ENCODE measurements at places on chromosomes 13 and 19.

GRCh38 chr19:49851456-49852259 is 699 bp downstream of the PTOV1 start:
- DNase-seq, result no peak
- H3K27me3 ChIP-seq, result no peaks in the 10 kb centered on the region
- H3K27ac ChIP-seq, result no peak overlapping the region
- H3K4me1 ChIP-seq, result peaks cover 54% of the 10 kb centered on the region
- peaks cover 8% of the 10 kb centered on the region for H3K36me3 ChIP-seq

DNA sequence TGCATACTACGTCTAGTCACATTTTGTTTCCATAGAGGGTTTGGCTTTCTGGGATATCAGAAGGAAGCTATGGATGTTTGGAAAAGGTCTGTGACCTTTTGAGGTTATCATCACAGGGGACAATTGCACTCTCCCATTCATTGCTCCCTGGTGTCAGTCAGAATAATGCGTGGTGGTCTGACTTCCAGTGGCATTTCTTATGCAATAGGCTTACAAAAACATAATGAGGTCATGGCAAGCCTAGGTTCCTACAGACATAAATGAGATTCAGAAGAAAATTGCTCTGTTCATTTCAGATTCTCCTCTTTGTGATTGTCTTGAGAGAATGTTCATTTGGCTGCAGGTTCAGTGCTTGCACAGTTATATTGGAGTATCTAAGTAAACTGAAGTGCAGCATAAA is 54.6 kb downstream of the ARHGAP35 start:
- no peak for DNase-seq
- peaks cover 6% of the 10 kb centered on the region for H3K4me1 ChIP-seq
- H3K36me3 ChIP-seq, result peaks cover 20% of the 10 kb centered on the region
- H3K27me3 ChIP-seq, result no peaks in the 10 kb centered on the region

GRCh38 chr19:485077-485476 is 11.2 kb upstream of the MADCAM1 start:
- no peak for DNase-seq
- H3K36me3 ChIP-seq, result no peaks in the 10 kb centered on the region
- H3K27me3 ChIP-seq, result peaks cover 11% of the 10 kb centered on the region
- H3K4me3 ChIP-seq, result no peak overlapping the region

DNA sequence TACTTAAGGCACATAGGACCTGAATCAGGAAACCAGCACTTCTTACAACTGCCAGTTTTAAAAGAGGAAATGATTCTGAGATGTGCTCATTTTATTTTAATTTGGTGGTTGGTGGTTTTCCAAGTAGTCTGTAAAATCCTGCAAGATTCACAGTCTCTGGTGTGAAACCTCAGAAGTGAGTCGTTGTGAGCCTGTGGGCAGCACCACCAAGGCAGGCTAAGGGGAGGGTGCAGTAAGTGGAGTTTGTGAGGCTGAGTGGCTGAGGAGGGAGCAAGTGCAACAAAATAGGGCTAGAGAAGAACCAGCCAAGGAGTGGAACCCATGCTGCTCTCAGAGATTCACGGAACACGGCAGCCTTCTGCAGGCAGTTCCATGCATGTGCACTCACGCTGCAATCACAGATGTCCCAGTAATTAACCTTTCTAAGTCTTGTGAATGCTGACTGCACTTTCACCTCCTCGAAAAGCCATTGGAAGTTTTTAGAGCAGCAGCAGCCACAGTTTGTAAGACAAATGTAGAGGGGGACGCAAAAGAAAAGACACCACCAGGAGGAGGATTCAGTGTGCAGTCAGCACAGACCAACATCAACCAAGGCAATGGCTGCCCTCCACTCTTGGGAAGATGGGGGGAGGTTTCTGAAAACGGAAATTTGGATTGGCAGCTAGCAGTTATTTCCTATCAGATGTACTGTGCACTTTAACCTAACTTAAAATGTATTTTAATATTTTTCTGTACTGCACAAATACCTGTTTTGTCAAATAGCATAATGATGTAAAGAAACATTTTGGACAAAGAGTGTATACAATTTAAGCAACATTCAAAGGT is 44.9 kb downstream of the ESD start:
- peaks cover 4% of the 10 kb centered on the region for H3K36me3 ChIP-seq
- DNase-seq, result peak; percentile 27
- no peak overlapping the region for H3K4me3 ChIP-seq
- H3K4me1 ChIP-seq, result peaks cover 6% of the 10 kb centered on the region

GRCh38 chr13:48258002-48258401 is 25.0 kb downstream of the ITM2B start:
- peaks cover 5% of the 10 kb centered on the region for H3K4me1 ChIP-seq
- H3K27ac ChIP-seq, result no peak overlapping the region
- H3K36me3 ChIP-seq, result peaks cover 94% of the 10 kb centered on the region
- DNase-seq, result no peak

DNA sequence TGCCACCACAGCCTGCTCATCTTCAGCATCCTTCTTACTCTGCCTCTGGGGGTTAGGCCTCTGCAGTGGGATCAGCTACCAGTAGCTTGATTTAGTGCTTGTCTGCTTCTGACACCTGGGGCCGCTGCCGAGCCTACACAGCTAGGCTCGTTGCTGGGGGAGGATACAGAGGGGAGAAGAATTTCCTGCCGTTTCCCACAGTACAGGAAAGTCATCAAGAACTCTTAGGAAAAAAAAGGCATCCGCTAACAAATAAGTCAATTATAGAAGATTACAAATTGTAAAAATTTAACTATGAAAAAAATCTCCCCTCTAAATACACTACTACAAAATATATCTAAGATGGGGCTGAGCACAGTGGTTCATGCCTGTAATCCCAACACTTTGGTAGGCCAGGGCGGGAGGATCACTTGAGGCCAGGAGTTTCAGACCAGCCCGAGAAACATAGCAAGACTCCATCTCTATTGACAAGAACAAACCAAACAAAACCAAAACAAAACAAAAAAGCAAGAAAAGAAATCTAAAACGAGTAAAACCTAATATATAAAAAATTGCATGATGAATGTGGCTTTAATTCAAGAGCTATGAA is 26.7 kb downstream of the LATS2 start:
- no peaks in the 10 kb centered on the region for H3K27me3 ChIP-seq
- H3K4me1 ChIP-seq, result peaks cover 3% of the 10 kb centered on the region
- no peak overlapping the region for H3K4me3 ChIP-seq
- no peak overlapping the region for H3K27ac ChIP-seq
- H3K36me3 ChIP-seq, result no peaks in the 10 kb centered on the region

- no peaks in the 10 kb centered on the region for H3K36me3 ChIP-seq
- H3K4me3 ChIP-seq, result no peak overlapping the region
- peaks cover 3% of the 10 kb centered on the region for H3K4me1 ChIP-seq
These were observed 59.3 kb upstream of the URI1 start for GRCh38 chr19:29882719-29883105.

- H3K27ac ChIP-seq, result no peak overlapping the region
- no peaks in the 10 kb centered on the region for H3K27me3 ChIP-seq
- no peak for DNase-seq
- H3K4me1 ChIP-seq, result no peaks in the 10 kb centered on the region
- no peak overlapping the region for H3K4me3 ChIP-seq
These were observed 598.6 kb upstream of the PCDH20 start for GRCh38 chr13:62014299-62014698.

DNA sequence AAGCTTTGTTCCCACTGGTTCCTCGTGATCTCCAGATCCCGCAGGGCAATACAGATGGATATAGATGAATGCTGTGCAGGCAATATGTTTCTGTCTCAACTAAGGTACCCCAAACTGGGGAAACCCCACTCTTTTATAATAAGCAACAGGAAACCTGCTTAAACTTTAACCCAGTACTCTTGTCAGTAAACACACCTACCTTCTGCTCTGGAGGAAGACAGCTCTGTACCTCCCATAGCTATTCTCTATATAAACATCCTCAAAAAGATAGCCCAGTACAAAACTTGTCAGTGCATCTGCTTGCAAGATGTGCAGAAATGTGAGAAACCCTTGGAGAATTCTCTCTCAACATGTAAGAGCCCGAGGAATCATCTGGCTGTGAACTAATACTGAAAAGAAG is 583.6 kb downstream of the OLFM4 start:
- no peak overlapping the region for H3K4me3 ChIP-seq
- no peaks in the 10 kb centered on the region for H3K36me3 ChIP-seq
- DNase-seq, result no peak
- no peaks in the 10 kb centered on the region for H3K4me1 ChIP-seq
- H3K27ac ChIP-seq, result no peak overlapping the region

DNA sequence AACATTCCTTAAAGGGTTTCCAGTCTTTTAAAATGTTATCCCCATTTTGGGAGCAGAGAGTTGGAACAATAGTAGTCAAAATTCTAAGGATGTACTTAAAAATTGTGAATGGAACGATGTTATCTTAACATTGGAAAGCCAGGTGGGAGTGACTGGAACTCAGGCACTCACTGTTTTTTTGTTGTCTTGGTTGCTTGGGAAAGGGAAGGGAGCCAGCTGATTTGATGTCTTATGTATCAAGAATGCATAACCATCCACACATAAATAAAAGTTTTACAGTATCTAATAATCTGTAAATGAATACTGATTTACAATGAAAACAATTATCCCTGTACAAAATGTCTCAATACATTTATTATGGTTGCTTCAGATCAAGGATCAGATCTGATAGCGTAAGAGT is 88.7 kb downstream of the SLC10A2 start:
- no peaks in the 10 kb centered on the region for H3K4me1 ChIP-seq
- no peak for DNase-seq
- H3K27me3 ChIP-seq, result no peaks in the 10 kb centered on the region
- no peak overlapping the region for H3K27ac ChIP-seq

- no peaks in the 10 kb centered on the region for H3K27me3 ChIP-seq
- no peaks in the 10 kb centered on the region for H3K36me3 ChIP-seq
- no peak for DNase-seq
- H3K4me3 ChIP-seq, result no peak overlapping the region
These were observed 572.5 kb downstream of the OLFM4 start for GRCh38 chr13:53601113-53601512.

DNA sequence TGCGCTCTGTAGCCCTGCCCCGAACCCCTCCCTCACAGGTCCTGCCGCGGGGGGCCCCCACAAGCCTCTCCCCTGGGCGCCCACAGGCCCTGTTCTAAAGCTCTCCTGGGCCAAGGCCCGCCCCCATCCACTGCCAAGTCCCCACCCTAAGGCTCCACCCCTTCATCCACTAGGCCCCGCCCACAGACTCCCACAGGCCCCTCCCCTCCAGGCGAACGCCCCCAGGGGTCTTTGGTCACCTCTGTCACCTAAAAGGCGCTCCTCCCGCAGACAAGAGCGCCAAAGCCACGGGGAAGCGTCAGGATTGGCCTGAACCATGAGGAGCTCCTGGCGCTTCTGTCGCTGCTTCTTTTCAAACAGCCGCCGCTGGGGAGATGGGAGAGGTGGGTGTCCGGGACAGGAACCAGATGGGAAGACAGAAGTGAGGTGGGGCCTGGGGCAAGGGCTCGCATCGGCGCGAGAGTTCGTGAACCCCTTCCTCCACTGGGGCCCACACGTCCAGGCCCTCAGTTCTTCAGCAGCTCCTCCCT is 2.3 kb downstream of the TULP2 start:
- DNase-seq, result peak; percentile 68
- H3K36me3 ChIP-seq, result no peaks in the 10 kb centered on the region
- H3K27me3 ChIP-seq, result peaks cover 21% of the 10 kb centered on the region
- peak overlapping the region; percentile 39 for H3K4me3 ChIP-seq
- peaks cover 35% of the 10 kb centered on the region for H3K4me1 ChIP-seq

- H3K36me3 ChIP-seq, result peaks cover 18% of the 10 kb centered on the region
- no peaks in the 10 kb centered on the region for H3K27me3 ChIP-seq
- no peak overlapping the region for H3K27ac ChIP-seq
- no peak overlapping the region for H3K4me3 ChIP-seq
- no peak for DNase-seq
These were observed 6.1 kb upstream of the GSK3A start for GRCh38 chr19:42248270-42249148.

GRCh38 chr19:31570718-31571117 is 221.5 kb upstream of the TSHZ3 start:
- no peak for DNase-seq
- no peak overlapping the region for H3K27ac ChIP-seq
- no peaks in the 10 kb centered on the region for H3K27me3 ChIP-seq
- no peaks in the 10 kb centered on the region for H3K36me3 ChIP-seq

GRCh38 chr13:85411591-85411990 is 387.6 kb downstream of the SLITRK6 start:
- H3K27me3 ChIP-seq, result no peaks in the 10 kb centered on the region
- no peaks in the 10 kb centered on the region for H3K36me3 ChIP-seq
- DNase-seq, result no peak
- no peak overlapping the region for H3K4me3 ChIP-seq
- no peaks in the 10 kb centered on the region for H3K4me1 ChIP-seq

DNA sequence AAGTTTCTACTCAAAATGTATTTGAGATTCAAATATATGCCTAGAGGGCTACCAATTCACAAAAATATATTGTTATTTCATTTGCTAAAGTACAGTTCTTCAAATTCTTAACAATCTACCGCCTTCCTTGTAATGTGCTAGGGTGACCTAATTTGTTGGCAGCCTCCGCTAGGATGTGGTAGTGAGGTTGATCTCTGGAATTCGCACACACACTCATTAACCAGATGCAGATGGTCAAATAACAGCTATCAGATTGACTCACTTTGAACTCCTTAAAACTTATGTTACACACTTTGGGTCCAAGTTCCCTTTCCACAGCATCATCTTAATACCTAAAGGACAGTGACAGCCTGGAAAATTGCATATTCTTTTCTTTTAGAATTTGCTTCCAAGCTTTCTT is 367.3 kb downstream of the DCT start:
- DNase-seq, result no peak
- H3K36me3 ChIP-seq, result no peaks in the 10 kb centered on the region
- no peaks in the 10 kb centered on the region for H3K4me1 ChIP-seq
- no peak overlapping the region for H3K27ac ChIP-seq
- H3K4me3 ChIP-seq, result no peak overlapping the region

GRCh38 chr19:55597501-55597921 is 1.8 kb downstream of the FIZ1 start:
- no peaks in the 10 kb centered on the region for H3K27me3 ChIP-seq
- no peak overlapping the region for H3K4me3 ChIP-seq

- H3K36me3 ChIP-seq, result peaks cover 88% of the 10 kb centered on the region
- H3K27me3 ChIP-seq, result no peaks in the 10 kb centered on the region
- DNase-seq, result no peak
These were observed 27.5 kb downstream of the VRK3 start for GRCh38 chr19:49997709-49998108.

- H3K27ac ChIP-seq, result no peak overlapping the region
- peaks cover 14% of the 10 kb centered on the region for H3K4me1 ChIP-seq
- H3K4me3 ChIP-seq, result no peak overlapping the region
- H3K36me3 ChIP-seq, result peaks cover 11% of the 10 kb centered on the region
- H3K27me3 ChIP-seq, result no peaks in the 10 kb centered on the region
These were observed 15.3 kb downstream of the DYRK1B start for GRCh38 chr19:39818626-39819097.

DNA sequence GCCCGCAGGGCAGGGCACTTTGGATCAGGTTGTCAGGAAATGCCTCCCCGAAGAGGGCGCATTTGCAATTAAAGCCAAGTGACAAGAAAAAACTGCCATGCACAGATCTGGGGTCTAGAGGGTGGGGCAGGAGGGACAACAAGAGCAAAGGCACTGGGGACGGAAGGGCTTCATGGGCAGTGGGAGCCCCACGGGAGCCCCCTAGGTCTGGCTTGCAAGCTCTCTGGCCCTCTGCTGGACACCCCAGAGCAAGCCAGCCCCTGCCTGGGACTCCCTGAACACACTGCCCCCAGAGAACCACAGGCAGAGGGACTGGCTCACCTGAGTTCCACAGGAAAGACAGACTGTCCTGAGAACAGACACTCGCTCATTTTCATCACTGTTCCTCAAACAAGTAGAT is 30.2 kb upstream of the C19orf12 start:
- H3K4me1 ChIP-seq, result no peaks in the 10 kb centered on the region
- no peak overlapping the region for H3K27ac ChIP-seq
- H3K4me3 ChIP-seq, result no peak overlapping the region
- no peaks in the 10 kb centered on the region for H3K27me3 ChIP-seq
- no peak for DNase-seq

Measured in CD4-positive, alpha-beta T cell (primary cell).